A172 (cell line): ENCODE measurements at places on chromosomes 4 and X.

DNA sequence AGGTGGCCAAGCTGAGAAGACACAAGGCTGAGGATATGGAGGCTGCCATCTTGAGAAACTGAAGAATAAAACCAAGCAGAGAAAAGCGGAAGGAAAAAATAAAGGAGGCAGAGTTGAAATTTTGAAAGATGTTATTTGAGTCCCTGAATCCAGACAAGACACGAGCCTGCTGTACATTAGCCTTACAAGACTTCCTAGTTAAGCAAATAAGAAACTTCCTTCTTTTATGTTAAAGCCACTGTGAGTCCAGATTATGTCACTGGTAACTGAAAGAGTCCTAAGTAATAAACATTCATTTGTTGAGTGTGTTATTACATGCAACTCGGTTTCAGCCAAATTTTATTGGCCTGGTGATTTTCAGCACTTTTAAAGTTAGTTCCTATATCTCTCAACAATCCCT lies 30.4 kb downstream of the DRD5 start:
- no peak for DNase-seq

DNA sequence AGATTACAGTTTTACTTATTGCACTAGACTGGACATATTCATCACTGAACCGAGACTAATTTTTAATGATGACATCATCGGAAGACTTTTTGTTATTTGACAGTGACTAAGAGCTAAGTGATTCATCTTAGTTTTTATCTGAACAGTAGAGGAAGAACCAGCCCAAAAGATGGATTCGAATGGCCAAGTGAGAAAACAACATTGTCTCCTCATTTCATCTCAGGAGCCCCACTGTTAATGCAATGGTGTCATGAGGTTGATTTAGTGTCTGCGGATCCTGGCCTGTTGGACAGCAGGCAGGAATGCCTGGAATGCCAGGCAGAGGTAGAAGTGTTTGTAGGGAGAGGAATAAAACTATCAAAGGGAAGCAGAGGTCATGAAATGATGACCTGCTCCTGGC lies 37.8 kb upstream of the HPF1 start:
- DNase-seq, result peak; percentile 71

DNA sequence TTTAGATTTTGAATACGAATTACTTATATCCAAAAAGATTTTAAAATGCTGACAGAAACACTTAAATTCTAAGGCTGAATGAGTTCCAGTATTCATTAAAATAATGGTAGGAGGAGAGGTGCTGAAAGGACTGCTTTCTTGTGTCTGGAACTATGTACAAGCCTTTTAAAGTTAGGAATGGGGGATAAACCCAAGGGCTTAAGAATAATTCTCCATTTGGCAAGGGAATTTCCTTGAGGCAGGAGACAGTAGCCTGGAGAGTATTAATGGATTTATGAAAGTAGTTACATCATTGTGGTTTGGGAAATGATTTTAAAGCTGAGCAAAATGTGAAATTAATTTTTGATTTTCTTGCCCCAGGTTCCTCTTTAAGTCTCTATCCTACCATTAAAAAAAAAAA lies 266.5 kb upstream of the KCNIP4 start:
- DNase-seq, result no peak

DNA sequence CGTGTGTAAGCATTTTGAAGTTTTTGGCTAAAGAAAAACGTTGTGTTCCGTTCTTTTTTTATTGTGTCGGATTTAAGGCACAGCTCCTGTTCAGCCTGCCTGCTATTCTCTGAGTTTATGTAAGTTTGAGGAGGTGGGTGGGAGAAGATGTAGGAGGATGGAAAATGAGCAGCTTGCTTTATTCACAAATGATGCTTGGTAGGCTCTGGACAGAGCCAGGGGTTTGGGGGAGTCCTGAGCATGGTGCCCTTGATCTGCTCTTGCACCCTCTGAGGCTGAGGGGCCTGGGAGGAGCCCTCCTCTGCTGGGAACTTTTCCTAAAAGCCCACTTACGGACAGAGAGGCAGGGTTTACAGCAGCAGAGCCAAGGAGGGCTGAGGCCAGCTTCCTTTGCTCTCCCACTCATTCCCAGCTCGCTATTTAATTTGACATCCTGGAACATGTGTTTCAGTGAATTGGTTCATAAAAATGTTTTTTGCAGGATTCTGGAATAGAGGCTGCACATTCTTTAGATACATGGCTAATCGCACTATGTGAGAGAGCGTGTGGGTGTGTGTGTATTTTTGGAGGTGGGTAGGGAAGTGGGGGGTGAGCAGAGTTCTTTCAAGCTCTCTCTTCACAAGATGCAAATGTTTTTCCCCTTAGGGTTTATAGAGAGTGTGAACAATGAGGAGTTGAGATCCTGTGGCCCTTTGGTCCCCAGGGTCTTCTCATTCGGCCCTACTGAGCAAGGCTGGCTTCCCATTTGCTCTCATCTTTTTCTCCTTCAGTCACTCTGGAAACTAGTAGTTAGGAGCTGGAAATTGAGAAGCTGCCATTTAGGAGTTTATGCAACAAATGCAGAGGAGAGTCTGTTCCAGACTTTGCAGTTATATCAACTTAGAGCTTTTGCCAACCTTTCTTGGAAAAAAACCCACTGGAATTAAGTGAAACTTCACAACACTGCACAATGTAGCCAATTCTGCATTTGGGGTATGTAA lies 32.1 kb downstream of the TMEM131L start:
- no peak for DNase-seq

DNA sequence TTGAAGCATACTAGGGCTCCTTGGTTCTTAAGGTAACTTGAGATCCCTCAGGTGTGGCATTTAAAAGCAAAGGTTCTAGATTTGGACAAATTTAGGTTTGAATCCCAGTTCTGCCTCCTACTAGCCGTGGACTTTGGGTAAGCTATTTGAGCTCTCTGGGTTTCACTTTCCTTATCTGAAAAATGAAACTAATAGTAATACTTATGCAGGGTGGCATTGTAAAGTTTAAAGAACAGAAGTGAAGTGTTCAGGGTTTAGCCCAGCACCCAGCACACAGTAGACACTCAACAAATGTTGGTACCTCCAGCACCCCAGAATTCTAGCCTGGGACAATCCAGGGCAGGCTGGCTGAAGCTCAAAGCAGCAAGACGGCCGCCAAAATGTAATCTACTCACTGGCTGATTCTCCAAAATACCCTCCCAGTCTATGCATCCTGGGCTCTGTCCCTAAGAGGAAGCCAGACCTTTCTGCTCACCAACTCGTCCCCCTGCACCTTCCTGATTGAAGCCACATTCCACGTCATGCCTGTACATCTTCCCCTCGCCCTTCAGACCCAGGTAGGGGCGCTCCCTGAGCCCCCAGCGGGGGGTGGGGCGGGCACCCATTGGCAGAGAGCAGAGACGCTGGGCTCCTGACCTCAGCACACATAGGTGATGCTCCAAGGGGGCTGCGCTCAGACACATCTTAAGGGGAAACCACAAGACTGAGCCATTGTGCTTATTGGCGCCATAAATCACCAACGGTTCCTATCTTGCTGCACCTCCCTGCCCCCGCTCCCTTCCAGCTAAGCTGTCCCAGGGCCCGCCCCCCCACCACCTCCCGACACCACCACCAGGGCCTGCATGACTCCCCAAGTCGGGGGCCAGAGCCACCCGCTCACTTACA lies 160.6 kb downstream of the BCOR start:
- DNase-seq, result no peak
